ENCODE measurements at places on chromosomes 11 and 22.

DNA sequence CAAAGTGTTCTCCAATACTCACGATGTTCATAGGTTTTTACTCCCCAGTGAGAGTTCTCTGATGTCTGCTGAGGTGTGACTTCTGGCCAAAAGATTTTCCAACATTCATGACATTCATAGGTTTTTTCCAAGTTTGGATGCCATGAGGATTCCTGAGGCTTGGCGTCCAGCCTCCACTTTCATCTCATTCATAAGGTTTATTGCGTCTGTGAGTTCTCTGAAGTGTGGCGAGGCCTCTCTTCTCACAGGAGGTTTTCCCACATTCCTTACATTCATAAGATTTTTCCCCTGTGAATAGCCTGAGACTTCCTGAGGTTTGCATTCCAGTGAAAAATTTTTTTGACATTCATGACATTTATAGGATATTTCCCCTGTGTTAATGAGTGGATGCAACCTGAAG, 1014.1 kb downstream of the LRRC4C start:
- DNase-seq, result no peak

GRCh38 chr22:47116426-47117341, 354.2 kb downstream of the TBC1D22A start:
- DNase-seq, result no peak

- peak; percentile 49 for DNase-seq
Measured at GRCh38 chr11:77046060-77046501, 11.9 kb downstream of the B3GNT6 start.

GRCh38 chr11:128411150-128411549, 176.2 kb downstream of the ETS1 start:
- no peak for DNase-seq

GRCh38 chr22:46833228-46833627, 70.8 kb downstream of the TBC1D22A start:
- no peak for DNase-seq

GRCh38 chr11:68670208-68670992, 13.9 kb upstream of the GAL start:
- peak; percentile 30 for DNase-seq

- DNase-seq, result no peak
Measured at GRCh38 chr11:97000481-97000880, 610.7 kb downstream of the JRKL start.

- DNase-seq, result no peak
Measured at GRCh38 chr22:44523981-44524759, 26.1 kb upstream of the RTL6 start.

DNA sequence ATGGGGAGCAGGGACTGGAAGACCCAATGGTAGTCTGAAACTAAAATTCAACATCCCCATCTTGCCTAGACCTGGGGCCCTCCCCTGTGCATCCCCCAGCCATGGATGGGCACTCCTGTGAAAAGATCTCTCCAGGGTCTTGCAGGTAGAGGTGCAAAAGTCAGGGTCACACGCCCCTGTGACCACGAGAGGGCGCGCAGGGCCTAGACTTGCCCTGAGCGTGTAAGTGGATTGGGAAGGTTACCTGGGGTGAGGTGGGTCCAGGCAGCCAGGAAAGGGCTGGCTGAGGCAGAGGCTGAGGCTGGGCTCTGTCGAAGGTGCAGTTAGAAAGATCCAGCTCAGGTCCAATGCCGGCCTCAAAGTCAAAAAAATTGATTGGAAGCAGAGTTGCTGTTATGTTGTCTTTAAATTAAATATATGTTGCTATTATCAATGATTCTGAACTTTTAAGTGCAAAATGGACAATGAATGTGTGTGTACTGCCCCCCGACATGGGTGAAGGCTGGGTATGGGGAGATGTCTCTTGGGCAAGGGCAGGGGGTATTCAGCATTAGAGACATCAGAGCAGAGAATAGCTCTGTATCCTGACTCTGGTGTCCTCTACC, 4.8 kb upstream of the POU2F3 start:
- DNase-seq, result no peak

DNA sequence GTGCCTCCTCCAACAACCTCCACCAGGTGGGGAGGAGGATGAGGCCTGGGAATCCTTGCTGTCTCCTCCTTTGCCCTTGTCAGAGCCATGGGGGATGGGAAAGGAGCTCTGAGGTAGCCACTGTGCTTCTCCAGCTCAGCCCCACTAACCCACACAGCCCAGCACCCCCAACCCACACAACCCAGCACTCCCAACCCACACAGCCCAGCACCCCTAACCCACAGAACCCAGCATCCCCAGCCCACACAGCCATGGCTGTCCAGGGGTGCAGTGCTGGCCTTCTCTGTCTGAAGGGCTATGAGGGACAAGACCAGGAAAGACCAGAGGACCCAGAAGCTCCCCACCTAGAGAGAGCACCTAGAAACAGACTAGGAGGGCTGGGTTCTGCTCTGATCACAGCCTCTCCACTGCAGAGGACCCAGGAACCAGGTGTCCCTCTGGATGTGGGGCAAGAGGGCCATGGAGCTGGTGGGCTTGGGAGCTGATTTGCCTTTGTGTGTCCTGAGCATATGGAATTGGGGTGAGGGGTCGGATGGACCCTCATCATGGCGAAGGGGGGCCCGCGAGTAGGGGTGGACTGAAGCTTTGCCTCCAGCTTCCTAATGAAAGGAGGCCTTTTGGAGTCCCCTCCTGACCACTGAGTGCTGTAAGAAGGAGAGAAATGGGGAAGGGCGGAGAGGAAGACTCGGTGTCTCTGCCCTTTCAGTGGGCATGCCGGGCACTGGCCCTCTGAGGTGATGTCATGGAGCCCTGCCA, 117.6 kb upstream of the THY1 start:
- DNase-seq, result no peak

DNA sequence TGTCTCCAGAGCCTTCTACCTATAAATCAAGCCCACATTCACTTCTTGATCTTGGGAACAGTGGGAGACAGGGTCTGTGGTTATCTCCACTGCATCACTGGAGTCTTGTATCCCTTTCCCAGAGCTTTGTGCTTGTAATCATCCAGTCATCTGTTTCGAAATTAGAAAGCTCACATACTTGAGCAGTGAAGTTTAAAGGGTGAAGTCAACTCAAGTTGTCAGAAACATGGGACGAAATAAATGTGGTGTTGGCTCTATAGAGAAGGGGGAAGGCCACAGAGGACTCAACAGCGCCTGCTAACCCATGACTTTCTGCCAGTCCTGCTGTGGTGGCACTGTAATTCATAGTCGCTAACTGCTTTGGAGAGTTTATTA, 197.5 kb downstream of the DBX1 start:
- DNase-seq, result no peak

GRCh38 chr22:46750863-46751443, 11.5 kb upstream of the TBC1D22A start:
- no peak for DNase-seq

GRCh38 chr11:106670069-106670468, 348.2 kb downstream of the GUCY1A2 start:
- no peak for DNase-seq

DNA sequence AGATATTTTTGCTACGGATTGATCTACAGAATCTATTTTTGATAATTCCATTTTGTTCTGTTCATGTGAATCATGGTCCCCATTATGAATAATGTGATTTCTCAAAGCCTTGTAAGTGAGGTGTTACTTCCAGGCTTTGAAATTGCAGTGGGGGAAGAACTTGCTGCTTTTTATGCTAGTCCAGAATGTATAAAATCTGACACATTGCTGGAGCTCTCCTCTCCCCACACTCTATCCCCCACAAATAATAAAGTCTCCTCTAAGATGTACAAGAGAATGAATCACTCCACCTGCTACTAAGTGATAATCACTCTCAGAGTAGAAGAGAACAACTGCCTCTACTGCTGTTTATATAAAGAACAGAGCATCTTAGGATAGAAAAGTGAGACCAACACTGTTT, 5.9 kb upstream of the RAB6A start:
- no peak for DNase-seq

DNA sequence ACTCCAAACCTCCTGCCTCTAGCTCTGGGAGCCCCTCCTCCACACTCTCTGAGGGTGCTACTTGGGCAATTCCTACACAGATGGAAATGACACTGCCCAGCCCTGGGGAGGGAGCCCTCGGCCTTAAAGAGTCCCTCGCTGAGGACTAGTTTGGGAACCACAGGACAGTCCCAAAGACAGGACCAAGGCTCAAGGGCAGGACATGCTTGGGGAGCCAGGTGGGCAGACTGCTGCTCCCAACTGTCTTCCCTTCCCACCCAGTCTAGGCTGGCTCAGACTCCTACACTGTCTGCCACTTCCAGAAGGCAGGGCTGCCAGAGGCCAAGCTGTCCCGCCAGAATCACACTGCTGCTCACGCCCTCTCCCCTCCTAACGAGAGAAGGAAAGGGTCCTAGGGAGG, 9.8 kb downstream of the ARRB1 start:
- DNase-seq, result no peak

- DNase-seq, result no peak
Measured at GRCh38 chr22:41904450-41905410, 10.1 kb downstream of the SHISA8 start.

DNA sequence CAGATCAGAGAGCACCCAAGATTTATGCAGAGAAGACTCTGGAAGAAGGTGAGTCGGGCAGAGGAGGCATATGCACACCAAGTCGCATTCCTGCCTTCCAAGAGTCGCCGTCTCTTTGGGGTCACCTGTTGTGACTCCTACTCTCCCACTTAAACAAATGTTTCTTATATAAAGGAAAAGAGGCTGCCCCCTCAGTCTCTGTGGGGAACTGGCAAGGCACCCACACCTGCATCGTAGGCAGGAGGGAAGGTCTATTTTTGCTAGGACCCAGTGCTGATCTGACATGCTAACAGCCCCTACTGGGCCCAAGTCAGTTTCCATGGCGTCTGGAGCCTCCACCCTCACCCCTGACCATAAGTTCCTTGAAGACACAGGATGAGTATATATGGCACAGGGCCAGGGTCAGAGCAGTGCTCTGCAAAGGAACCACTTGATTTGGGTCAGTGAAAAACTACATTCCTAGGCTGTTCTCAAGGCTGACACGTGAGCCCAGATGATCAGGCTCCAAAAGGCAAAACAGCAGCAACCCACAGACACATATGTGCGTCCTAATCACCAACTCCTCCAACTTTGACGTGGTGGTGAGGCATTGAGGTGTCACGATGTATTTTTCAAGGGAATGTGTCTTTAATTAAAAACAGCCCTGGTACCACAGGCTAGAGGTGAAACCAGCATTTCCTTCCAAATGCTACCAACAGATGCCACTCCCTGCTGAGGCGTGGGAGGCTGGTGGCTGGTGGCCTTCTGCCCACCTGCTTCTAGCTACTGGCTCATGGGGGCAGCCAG, 55.6 kb upstream of the CSNK2A3 start:
- no peak for DNase-seq

DNA sequence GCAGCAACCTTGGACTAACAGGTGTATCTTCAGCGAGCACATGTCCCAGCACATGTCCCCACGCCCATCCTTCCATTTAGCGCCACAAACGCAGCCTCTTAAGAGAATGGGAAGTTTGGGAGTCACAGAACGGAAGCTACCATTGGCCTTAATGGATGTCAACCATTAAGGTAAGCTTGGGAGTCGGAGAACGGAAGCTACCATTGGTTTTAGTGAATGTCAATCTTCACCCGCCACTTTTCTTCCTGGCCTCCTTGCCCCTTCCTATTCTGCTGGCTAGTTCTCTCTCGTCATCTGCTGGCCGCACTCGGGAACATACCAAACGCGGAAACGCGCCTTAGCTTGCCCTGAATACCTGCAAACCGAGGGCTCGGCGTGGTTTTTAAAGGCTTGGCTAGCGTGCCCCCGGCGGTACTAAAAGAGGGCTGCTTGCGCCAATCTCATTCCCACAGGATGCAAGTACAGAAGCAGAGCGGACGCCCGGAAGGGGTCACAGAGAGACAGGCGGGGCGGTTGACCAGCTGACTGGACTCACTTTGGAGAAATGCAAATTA, 24.3 kb downstream of the GLYATL1 start:
- no peak for DNase-seq

DNA sequence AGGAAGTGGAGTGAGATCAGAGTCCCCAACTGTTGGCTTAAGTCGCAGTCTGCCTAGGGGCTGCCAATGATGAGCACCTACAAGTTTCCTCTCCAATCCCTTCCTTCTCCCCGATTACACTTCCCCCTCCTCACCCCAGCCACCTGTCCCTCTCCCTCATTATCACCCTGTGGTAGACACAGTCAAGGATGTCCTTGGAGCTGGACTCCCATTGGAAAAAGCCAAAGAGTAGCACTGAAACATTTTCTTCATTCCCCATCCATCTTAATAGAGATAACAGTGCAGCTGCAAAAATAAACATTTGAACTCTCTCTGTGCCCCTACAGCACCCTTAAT, 146.2 kb downstream of the DBX1 start:
- DNase-seq, result no peak

GRCh38 chr22:17786435-17787161, 12.3 kb upstream of the BID start:
- DNase-seq, result no peak

GRCh38 chr11:10955616-10956015, 97.8 kb upstream of the ZBED5 start:
- no peak for DNase-seq

DNA sequence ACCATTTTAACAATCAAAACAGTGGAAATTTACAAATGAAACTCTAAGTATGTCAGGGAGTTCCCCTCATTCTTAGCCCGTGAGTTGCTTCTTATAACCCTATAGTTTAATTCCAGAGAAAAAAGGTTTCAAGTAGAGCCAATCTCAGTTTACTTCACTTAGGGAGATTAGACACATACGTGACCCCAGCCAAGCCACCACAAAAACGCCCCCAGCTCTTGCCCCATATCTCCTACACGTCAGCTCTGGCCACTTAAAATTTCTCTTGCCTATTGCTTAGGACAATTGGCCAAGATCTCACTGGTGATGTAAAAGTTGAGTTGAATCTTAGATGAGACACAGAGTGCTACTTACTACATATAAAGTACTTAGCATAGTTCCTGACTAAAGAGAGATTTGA, 166.4 kb downstream of the ETS1 start:
- no peak for DNase-seq

- DNase-seq, result no peak
Measured at GRCh38 chr11:113906516-113906915, 1.9 kb downstream of the HTR3B start.

DNA sequence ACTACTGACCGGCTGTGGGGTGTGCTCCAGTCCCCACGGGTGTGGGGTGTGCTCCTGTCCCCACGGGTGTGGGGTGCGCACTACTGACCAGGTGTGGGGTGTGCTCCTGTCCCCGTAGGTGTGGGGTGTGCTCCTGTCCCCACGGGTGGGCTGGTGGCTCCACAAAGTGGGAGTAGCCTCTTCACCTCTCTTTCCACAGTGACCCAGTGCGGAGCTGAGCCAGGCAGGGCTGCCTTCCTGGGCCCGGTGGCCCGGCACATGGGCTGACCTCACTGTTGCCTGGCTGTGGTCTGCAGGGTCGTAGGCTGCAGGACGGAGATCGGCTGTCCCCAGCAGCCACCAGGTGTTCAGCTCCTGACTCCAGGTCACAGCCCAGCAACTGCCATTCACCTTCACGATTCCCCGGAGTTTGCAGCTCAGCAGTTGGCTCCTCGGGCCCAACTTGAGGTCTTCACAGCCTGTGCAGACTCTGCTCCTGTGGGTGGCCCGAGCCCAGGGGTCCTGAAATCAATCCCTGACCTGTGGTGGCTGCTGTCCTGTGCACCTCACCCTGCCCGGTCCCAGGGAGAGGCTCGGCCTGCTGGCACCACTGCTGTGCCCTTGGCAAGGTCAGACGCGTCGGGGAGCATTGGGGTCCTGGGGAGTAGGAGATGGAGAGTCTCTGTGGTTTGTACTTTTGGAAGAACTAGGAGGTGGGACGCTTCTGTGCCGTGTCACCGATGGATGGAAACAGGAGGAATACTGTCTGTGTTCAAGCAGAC, 414.3 kb downstream of the TBC1D22A start:
- DNase-seq, result no peak
